ENCODE measurements at places on chromosomes 2 and 18. TPM values are rescaled to one million over a fixed set of nuclear protein-coding genes. Genes with fewer than 3 reads are reported as not detected.

NCKAP5 gene
- total RNA-seq = under 0.01 TPM

ERBB4 gene
- total RNA-seq = not detected

AFF3 gene
- total RNA-seq = 11.3 TPM

CHRND gene
- not detected for total RNA-seq

SCN2A gene
- total RNA-seq = 1.2 TPM

GATA6 gene
- 9.8 TPM for total RNA-seq

AOX1 gene
- total RNA-seq = 36.7 TPM
